Activated CD4-positive, alpha-beta T cell treated with anti-CD3 and anti-CD28 coated beads, Interleukin-2, amount 10 ng/mL, durations not matched to agents 7 days and 5 days (primary cell): ENCODE measurements at places on chromosomes 3 and 15. TPM values are rescaled to one million over a fixed set of nuclear protein-coding genes. Genes with fewer than 3 reads are reported as not detected.

PLA2G4B gene
- total RNA-seq: 10.5 TPM

TAGLN3 gene
- 0.33 TPM for total RNA-seq

MYEF2 gene
- total RNA-seq: 25.2 TPM

GOLGA8T gene
- total RNA-seq: not detected

RASGRF1 gene
- not detected for total RNA-seq

WNT5A gene
- not detected for total RNA-seq

IGSF10 gene
- total RNA-seq: not detected

CCR3 gene
- total RNA-seq: not detected

CTDSPL gene
- total RNA-seq: 4.6 TPM

PARP15 gene
- 40.9 TPM for total RNA-seq

CNTN3 gene
- not detected for total RNA-seq

STARD5 gene
- total RNA-seq: 5.7 TPM

IQGAP1 gene
- total RNA-seq: 222 TPM

MINAR1 gene
- 0.55 TPM for total RNA-seq

C3orf85 gene
- total RNA-seq: not detected

FURIN gene
- 148 TPM for total RNA-seq

STXBP5L gene
- total RNA-seq: not detected

ALCAM gene
- total RNA-seq: 4.5 TPM

VIPR1 gene
- total RNA-seq: 21.3 TPM

NPAP1 gene
- not detected for total RNA-seq

STAC gene
- 0.15 TPM for total RNA-seq

ZIC4 gene
- total RNA-seq: not detected
